Hematopoietic multipotent progenitor cell treated with erythropoietin and hydrocortisone succinate and interleukin-3 and kit ligand, for 6 days (in vitro differentiated cells): ENCODE measurements at places on chromosomes 3 and 15.

GRCh38 chr3:128262457-128262856 lies 109.2 kb downstream of the EEFSEC start:
- DNase-seq: no peak

DNA sequence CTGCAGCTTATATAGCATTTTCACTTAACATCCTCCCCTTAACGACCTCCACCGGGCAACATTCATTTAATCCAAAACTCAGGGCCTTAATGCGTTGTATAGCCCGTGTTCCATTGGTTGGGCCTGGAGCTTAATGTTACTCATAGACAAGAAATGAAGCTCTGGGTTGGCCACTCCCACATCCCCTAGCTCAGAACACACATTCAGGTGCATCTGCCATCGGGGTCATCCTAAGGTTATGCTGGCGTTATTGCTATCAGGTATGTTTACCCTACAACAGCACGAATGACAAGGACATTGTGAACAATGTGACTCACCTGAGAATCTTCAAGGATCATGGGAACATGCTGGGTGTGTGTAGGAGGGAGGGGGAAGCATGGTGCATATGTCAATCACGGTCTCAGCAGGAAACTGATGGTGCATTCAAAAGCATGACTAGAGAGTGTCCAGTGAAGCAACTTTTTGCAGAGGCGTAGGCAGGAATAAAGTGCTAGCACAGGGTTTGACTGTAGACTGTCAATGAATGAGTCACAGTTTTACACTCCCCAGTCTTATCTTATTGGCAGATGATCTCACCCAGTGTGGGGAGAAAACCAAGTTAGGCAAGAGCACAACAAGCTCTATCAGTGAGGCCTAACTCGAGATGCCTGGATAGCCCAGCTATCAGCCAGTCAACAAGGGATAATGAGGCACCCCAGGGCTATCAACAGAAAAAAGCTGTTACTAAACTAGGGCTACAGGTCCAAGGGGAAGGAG lies 402.1 kb upstream of the MCTP2 start:
- DNase-seq: peak; percentile 81

DNA sequence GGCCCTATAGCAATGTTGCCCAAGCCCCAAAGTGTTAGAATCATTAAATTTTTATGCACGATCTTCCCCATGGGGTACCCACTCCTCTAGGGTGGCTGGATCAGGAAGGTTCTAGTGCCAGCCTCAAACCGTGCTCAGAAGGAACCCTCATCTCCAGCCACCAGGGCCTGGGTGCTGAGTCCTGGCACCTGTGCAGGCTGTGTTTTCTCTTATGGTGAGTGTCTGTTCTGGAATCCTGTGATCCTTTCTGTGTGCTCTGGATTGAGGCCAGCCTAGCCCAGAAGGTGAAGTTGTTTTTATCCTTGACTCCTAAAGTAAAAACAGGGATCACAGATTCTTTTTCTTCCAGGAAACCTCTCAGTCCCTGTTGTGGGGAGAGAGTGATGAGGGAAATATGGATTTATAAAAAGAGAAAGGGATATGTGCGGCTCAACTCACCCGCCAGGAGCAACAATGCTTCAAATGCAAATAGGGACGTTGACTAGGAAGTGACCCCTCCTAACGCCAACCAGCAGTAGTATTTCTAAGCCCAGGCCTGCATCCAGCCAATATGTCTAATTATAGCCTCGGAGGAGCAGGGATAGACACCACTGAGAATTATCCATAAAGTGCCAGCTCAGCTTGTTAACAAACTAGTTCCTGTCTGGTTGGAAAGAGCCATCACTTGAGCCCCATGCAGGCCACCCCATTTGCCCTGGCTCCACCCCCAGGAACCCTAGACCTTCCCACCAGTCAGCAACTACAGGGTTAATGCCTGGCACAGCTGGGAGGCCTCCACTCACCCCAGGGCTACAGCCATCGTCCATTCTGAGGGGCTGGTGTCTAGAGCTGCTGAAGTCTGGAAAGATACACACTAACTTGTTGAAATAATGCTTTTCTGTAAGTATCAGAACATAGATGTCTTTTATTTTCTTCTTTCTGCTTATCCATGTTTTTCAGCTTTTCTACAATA lies 513.5 kb upstream of the PROK2 start:
- no peak for DNase-seq

DNA sequence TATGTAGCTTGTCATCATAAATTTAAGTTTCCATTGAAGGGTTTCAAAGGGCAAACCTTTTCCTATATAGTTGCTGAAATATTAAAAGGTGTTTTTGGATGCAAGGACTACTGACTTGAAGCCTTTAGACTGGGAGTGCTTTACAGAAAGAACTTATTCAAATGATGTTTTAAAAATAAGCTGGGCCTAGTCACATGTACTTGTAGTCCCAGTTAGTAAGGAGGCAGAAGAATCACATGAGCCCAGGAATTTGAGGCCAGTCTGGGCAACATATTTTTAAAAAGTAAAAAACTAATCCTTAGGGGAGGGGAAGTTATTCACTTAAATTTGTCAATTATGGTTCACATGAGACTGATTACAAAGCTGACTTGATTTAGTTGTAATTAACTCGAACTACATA lies 65.0 kb downstream of the SMARCC1 start:
- DNase-seq: no peak

GRCh38 chr3:187288131-187288854 lies 3.2 kb downstream of the MASP1 start:
- DNase-seq: no peak

DNA sequence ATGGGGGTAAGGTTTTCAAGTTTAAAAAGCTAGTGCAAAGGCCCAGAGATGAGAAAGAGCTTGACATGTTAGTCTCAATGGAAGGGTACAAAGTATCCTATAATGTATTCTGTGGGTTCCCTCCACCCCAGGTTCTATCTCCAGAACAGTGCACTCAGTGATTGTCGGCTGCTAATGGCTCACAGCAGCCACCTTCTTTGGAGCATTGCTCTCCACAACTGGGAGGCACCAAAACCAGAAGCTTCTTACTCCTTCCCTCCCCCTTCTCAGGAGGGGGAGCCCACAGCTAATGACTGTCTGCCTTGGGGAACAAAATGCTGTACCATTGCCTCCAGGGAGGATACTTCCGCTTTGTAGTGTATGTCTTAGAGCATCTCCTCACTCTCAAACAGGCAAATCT lies 439.4 kb upstream of the RBMS3 start:
- no peak for DNase-seq

DNA sequence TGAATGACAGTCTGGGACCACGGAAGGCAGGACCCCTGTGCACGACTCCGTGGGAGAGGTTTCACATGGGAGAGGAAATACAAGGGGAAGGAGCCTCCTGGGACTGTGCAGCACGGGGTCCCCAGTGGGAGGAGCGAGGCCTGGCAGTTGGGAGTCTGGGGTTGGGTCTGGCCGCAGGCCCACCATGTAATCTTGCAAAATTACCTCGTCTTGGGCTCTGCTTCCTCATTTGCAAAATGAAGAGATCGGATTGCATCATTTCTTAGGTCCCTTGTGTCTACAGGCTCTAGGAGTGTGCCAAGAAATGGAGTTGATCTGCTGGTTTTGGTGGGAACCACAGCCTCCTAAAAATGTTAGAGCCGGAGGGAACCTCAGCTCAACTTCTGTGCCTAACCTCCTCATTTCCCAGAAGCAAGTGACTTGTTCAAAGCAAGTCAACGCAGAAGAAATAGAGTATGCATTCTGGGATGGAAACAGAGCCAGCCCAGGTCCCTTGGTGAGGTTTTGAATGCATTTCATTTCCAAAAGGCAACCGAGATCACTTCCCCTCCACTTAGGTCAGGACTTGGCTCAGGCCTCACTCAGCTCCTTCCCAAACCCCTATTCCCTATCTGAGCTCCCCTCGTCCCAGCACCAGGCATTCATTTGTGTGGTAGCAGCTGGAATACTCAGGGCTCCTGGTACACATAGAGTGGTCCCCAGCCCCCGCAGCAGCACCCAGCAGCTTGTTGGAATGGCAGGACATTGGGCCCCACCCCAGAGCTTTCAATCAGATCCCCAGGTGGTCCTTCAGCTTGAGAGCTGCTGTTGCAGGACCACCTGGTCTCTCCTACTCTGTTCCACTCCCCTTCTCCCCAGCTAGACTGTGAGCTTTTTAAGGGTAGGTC lies 267.7 kb downstream of the XXYLT1 start:
- peak; percentile 85 for DNase-seq

DNA sequence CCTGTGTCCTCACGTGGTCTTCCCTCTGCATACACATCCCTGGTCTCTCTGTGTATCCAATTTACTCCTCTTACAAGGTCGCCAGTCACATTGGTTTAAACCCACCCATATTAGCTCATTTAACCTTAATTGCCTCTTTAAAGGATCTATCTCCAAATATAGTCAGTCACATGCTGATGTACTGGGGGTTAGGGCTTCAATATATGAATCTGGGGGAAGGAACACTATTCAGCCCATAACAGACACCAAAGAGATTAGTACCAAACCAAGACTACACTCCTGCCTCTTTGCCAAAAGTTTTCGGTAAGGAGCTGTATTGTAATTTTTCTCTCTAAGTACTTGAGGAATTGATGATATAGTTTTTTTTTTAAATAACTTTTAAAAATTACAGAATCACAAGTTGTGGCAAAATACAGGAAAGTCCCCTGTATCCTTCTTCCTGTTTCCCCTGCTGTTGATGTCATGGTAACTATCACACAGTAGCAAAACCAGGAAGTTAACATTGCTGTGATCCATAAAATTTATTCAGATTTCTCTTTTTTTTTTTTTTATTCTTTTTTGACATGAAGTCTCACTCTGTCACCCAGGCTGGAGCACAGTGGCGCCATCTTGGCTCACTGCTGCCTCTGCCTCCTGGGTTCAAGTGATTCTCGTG lies 67.8 kb downstream of the SLCO3A1 start:
- DNase-seq: peak; percentile 32

GRCh38 chr3:170360466-170360865 lies 3.0 kb downstream of the SKIL start:
- no peak for DNase-seq

DNA sequence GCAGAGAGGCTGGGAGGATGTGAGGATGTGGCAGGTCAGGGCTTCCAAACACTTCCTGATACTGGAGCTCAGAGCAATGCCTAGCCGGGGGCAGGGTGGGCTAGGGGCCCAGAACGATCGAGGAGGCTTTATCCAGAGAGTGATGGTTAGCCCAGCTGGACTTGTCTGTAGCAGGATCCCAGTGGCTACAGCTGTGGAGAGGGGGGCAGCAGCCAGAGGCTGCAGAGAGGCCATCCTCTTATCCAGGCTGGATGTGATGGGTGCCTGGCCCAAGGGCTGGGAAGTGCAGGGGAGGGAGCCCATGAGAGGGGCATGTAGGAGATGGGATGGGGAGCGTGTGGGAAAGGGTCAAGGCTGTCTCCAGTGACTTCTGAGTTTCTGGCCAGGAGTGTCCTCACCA lies 4.6 kb downstream of the PARP3 start:
- no peak for DNase-seq

DNA sequence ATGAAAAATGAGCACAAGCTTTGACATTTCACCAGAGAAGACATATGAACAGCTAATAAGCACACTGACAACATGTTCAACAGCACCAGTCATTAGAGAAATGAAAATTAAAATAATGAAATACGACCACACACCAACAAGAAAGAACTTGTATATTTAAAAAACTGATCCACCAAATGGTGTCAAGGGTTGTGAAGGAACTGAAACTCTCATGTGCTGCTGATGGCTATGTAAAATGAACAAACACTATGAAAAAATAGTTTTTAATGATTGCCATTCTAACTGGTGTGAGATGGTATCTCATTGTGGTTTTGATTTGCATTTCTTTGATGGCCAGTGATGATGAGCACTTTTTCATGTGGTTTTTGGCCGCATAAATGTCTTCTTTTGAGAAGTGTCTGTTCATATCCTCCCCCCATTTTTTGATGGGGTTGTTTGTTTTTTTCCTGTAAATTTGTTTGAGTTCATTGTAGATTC lies 193.8 kb downstream of the SCAPER start:
- peak; percentile 12 for DNase-seq

DNA sequence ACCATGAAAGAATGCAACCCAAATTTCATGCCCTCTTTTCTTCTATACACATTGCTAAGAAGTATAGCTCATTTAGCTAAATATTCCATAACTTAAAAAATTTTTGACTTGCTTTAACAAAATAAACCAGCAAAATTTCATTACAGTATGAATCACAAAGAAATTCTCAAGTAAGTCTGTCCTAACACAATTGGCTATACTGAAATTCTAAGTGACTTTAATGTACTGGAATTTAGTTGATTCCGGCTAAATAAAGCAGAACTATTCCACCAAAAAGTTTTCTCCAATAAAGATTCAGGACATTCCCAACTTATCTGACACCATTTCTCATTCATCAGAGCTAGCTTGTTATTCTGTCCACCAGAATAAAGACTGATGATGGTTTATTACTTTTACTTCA lies 23.8 kb downstream of the LRRFIP2 start:
- DNase-seq: no peak

- DNase-seq: no peak
These were observed 26.6 kb downstream of the CGGBP1 start for GRCh38 chr3:88032245-88032644.

- no peak for DNase-seq
These were observed 135.6 kb downstream of the ALCAM start for GRCh38 chr3:105502333-105502732.

GRCh38 chr15:25170113-25170731 lies 215.4 kb downstream of the SNRPN start:
- no peak for DNase-seq

DNA sequence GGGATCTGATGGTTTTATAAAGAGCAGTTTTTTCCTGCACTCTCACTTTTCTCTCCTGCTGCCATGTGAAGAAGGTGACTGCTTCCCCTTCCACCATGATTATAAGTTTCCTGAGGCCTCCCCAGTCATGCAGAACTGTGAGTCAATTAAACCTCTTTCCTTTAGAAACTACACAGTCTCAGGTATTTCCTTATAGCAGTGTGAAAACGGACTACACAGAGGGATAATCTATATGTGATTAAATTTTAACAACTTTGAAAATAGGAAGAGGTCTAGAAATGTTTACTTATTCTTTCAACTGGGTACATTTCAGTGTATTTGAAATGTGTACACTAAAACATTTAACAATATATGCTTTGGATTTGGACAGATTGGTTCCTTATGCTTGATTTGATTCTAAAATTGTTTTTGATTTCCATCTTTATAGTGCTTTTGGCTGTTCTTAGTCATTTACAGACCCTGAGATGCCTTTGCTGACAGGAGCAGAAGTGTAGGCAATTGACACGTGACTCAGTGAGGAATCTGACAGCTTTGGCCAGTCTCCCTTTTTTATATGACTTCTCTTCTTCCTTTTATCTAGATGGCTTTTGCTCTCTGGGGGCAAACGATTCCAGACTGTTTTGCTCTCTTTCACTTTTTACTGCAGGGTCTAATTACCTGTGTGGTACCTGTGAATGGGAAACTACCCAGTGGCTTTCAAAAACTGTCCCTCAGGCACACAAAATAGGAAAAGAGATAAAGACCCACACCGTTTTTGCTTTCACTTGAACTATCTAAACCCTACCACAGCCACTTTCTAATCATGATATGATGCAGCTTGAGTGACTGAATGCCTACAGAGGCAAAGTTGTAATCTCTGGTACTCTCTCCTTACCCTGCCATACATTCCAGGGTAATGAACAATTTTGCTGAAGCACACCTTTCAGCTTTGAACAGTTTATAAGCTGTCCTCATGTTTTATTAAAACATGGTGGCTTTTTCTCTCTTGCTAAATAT lies 422.6 kb downstream of the ROBO1 start:
- DNase-seq: no peak

- no peak for DNase-seq
These were observed 183.6 kb downstream of the SHOX2 start for GRCh38 chr3:157922614-157923013.
